ENCODE measurements at places on chromosomes 2 and 18.

GRCh38 chr18:58272779-58273435 is 228.9 kb downstream of the NEDD4L start:
- DNase-seq, result no peak

GRCh38 chr2:28004086-28004485 is 113.6 kb downstream of the BABAM2 start:
- DNase-seq, result no peak

DNA sequence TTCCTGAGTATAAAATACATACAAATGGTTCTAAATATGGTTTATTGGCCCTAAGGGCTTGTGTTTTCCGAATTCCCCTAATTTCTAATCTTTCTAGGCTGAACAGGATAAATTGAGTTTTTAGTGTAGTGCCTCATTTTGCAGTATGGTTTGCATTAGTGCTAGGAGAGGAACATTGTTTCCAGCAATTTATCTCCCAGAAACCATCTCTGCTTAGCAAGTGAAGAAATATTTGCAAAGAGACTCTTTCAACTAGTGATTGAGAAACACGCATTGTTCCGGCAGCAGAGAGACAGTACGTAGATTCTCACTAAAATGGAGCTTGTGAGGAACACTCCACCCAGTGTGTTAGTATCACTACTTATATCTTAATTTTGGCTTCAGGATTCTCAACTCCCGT is 177.8 kb upstream of the EPAS1 start:
- no peak for DNase-seq

- DNase-seq, result no peak
Observed at GRCh38 chr2:120641366-120641771, 94.3 kb upstream of the GLI2 start.

Measured in stimulated activated CD8-positive, alpha-beta memory T cell treated with anti-CD3 and anti-CD28 coated beads, Interleukin-4, amount 100 ng/mL, for 4 hours (primary cell).